Transverse colon (tissue), 4 donors: ENCODE measurements at places on chromosomes 5 and 9. TPM values are rescaled to one million over a fixed set of nuclear protein-coding genes. Genes with fewer than 3 reads are reported as not detected.
A peak's percentile ranks its signal among the peaks of the same experiment; 100 is the strongest.

DNA sequence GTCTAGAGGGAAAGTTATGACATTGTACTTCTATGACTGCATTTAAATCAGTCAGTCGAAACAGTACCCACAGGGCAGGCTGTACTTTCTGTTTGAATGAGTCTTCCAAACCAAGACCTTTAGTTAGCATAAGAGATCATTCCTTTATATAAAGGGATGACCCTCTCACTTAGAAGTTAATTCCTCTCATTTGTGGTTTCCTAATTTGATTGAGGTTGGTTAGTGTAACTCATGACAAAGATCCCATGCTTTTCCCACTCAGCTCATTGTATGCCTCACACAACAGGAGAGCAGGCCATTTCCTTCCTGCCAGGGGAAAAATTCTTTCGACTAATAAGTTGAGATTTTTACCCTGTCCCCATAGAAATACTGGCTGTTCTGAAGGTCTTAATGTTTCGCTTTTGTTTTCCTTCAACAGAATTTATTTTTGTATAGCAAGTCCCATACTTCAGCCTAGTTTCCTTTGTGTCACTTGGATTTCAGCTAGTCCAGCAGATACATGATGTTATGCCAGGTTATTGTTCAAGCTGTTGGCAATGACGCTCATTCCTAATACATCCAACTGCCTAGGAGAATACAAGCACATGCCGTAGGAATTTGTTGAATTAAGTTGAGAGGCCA is 500.7 kb downstream of the SPATA31D1 start:
- no peak for DNase-seq

DNA sequence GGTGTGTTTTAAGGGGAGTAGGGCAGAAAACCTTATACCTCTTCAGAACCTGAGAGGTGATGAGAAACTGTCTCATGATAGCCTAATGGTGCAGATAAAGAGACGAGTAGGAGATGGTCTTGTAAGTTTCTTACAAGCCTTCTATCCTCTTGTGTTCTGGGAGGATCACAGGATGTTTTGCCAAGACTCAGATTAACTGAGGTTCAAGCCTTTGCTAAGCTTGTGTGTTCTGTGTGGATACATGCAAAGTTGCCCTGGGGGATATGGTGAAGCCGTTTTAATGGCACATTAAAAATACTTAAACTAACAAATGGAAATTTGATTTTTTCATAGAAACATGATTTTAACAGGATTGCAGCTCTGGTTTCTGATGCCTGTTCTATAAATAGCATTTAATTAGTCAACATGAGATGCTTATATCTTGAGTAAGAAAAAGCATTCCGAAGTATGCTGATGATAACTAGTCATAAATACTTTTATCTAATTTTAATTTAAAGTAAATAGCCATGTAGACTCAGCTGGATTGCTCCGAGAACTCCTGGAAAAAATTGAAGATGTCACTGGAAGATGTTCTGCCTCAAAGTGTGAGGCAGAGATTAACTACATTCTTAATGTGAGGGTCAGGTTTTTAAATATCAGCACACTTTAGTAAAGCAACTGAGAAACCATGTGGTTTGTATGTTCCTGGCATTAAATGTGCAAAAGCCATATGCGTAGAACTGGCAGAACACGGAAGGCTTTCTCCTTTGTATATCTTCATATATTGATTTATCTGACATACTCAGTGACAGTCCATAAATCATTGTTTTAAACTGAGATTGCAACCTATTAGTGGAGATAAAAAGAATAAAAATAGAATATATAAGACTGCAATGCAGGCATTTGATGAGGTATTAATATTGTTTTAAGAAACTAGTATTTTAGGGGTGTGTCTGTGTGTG is 53.7 kb downstream of the IPO11 start:
- no peak for DNase-seq

- no peak for DNase-seq
Observed at GRCh38 chr5:160500786-160501779, 79.4 kb downstream of the PTTG1 start.

DNA sequence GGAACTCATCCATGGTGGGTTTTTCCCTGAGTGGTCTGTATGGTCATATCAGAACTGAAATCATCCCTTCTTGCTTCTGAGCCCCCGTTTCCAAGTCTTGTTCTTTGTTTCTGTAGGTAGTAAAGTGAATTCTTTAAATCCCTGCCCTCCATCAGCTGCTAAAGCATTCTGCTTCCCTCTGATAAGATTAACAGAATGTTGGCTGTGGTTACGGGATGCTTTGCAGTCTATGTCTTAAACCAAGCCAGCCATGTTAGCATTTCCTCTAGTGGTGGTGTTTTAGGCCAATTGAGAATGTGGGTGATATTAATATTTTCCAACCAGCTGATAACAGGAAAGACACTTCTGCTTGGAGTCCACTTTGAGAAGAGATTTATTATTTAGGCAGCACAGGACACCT is 22.0 kb upstream of the KCNIP1 start:
- DNase-seq, result no peak

- DNase-seq, result peak; percentile 50
Observed at GRCh38 chr5:163347671-163348070, 89.7 kb upstream of the CCNG1 start.

DNA sequence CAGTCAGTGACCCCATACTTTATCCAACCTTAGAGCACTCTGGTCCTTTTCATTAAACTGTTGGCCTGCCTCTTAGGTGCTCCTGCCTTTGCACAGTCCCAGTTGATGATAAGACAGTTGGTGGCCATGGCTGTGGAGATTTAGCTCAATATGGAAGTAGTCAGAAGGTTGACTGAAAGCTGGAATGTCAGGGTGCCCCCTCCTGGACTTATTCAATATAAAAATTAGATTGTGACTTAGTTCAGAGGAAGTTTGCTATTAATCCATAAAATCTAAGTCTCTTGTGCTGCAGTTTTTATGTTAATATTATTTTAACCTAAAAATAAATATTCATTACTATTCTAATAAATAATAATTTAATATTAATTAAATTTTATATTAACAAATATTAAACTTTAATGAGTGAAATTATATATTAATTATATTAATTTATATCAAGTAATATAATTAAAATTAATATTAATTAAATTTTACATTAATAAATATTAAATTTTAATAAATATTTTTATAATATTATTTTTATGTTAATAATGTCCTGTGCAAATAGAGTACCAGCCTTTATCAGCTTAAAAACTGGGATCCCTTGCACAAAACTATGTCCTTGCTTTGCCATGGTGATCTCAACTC is 77.7 kb upstream of the ADAMTSL1 start:
- no peak for DNase-seq

ANKRD34B gene
- total RNA-seq, result not detected
